ENCODE measurements at places on chromosomes 2 and 18.

GRCh38 chr2:212619954-212620353 lies 81.4 kb upstream of the ERBB4 start:
- ATAC-seq = no peak

- ATAC-seq = no peak
These were observed 120.4 kb downstream of the ACKR3 start for GRCh38 chr2:236689981-236690380.

GRCh38 chr2:129369437-129369836 lies 610.0 kb upstream of the RAB6C start:
- no peak for ATAC-seq

DNA sequence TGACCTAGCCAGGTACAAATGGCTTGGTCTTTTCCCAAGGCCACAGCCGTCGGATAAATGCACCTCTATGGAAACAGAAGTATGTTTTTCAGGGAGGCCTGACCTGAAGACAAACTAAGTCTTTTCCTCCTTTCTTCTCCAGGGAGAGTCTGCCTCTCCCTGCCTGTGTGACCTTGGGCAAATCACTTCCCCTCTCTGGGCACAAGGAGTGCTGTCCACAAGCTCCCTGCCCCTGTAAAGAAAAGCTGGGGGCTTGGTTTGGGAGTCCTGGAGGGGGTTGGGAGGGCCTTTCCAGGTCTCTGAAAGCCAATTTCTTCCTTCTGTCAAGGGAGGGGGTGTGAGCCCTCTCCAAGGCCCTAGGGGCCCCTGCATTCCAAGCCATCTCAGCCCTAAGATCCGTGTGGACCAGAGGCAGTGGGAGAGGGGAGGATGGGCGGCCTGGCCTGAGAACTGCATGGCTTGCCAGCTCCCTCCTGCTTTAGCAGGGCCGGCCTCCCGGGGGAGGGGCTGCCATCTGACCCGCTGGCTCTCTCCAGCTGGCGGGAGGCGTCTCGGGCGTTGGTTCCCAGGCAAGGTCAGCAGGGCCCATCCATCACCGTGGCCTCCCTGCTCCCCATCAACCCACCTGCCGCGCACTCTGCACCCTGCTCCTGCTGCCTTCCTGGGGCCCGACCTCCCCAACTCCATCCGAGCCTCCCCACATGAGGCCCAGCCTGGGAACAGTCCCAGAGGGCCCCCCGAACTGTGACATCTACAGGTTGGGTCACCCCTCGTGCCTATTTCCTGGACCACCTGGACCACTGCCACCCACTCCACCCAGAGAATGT lies 61.4 kb downstream of the SMAD7 start:
- ATAC-seq = no peak

DNA sequence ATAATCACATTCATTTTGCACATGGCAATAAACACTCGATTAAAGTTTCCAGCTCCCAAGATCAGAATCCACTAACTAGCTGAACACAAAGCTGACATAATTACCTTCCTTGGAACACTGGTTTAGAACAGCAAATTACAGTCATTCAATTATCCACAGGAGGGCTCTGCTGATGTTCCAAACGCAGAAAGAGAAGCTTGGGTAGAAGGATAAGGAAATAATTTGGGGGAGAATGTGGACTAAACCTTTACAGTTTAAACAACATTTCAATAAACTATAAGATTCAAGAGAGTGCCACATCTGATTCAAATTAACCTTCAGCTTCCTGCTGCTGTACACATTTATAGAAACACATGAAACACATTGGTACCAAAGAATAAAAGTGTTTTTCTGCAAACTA lies 67.8 kb upstream of the ARL4C start:
- ATAC-seq = no peak

GRCh38 chr2:18483896-18484295 lies 76.6 kb downstream of the RDH14 start:
- ATAC-seq = no peak

DNA sequence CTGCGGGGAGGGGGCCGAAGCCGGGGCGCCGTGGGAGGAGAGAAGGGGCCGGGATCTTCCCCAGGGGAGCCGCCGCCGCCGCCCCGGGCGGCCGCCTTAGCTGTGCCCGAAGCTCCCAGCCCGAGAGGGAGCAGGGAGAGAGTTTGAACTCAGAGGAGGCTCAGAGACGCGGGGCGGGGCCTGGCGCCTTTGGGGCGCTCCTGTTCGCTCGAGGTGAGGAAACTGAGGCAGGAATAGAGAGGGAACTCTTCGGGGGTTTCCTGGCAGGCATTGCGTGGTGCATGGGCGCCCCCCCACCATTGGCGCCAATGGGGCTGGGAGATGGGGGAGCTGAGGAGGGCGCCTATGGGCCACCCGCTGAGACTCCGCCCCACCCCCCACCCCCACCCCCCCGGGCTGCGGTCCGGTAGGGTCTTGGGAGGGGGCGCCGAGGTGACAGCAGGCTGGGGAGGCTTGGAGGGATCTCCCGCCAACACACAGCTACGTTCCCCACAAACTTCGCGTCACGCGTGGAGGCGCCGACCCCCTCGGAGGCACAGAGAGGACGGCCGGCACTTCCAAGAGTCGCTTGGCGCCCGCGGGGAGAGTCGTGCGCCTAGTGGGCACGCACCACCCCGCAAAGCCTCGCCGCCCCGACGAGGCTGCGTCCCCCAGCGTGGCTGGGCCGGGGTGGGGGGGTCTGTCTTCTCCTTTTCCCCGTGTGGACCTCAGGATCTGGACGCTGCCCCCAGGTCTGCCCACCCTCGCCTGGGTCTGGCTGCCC lies 680 bp downstream of the CTDSP1 start:
- no peak for ATAC-seq

DNA sequence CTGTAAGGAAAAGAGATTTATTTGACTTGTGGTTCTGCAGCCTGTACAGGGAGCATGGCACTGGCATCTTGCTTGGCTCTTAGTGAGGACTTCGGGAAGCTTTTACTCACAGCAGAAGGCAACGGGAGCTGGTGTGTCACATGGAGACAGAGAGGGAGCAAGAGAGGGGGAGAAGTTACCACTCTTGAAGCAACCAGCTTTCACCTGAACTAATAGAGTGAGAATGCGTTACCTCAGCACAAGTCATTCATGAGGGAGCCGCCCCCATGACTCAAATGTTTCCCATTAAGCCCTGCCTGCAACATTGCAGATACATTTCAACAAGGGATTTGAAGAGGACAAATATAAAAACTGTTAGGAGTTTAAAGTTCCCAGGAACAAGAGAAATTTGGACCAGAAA lies 190.0 kb downstream of the CYRIA start:
- no peak for ATAC-seq

DNA sequence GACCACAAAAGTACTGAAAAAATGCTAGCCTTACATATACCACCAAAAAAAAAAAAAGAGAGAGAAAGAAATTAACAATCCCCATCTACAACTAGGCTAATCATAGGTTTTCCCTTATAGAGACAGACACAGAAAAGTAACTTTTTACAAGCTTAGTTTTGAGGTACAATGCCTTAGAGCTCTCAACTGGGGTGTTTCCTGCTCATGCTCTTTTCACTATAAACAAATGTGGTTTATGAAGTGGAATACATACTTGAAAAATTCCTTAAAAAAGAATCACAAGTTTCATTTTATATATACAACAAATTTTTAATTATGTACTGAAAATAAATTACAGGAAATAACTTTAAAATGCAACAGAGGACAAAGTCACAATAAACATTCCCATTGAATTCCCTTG lies 82.5 kb downstream of the ATL2 start:
- ATAC-seq = no peak

GRCh38 chr2:18436503-18437005 lies 123.9 kb downstream of the RDH14 start:
- no peak for ATAC-seq

- ATAC-seq = no peak
These were observed 123.7 kb upstream of the NABP1 start for GRCh38 chr2:191554240-191554639.

DNA sequence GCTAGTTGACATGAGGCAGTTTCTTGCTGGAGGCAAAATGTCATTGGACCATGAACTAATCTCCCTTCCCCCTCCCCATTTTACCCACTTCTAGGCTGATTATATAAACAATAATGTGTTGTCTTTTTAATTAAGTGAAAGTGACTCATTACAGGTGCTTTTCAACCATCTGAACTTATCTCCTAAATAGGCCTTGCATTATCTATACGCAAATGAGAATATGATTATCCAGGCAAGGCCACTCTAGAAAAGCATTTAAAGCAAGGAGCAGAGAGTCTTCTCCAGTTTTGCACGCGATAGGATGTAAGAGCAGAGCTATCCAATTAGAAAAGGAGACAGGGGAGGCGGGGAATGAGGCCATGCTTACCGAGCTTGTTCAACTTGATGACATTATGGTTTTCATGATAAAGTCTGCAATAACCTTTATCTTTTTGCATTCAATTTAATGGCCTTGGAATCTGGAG lies 286.1 kb upstream of the SIX3 start:
- ATAC-seq = no peak

GRCh38 chr2:157684940-157685466 lies 56.3 kb upstream of the ACVR1C start:
- ATAC-seq = no peak

- no peak for ATAC-seq
These were observed 242.1 kb downstream of the SEPTIN10 start for GRCh38 chr2:109371481-109372170.

DNA sequence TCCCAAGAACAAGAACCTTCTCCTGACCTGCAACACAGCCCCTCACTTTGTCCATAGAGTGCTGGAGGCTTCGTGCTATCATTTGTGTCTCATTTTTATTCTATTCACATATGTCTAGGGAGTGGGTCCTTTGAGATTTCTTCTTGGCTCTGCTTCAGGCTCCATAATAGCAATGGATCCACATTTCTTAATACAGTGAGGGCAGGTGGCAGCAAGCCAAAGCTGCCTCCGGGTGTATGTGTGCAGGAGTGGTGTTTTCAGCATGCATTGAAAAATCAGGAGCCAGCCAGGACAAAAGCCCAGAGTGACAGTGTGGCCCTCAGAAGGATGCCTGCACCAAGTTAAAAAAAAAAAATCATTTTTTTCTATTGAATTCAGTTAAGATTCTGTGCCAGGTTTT lies 115.1 kb upstream of the PELI1 start:
- ATAC-seq = no peak

DNA sequence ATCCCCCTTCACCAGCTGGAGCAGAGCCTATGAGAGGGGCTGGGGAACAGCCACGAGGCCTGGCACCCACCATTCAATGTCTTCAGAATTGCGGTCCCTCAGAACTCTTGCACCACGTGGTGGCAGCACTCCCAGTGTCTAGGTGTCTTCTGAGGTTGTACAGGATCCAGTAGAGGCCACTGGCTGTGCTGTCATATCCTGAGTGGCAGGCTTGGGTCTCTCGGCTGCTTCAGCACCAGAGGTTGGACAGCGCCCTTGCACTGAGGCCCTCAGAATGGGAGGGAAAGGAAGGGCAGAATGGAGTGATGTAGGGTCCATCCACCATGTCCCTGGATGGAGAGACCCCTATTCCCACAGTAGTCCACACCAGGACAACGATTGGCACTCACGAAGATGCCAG lies 112.0 kb upstream of the TEKT4 start:
- ATAC-seq = no peak

GRCh38 chr18:9353596-9353995 lies 19.0 kb downstream of the TWSG1 start:
- ATAC-seq = peak; percentile 47

- ATAC-seq = no peak
These were observed 754.7 kb downstream of the BCL11A start for GRCh38 chr2:59798687-59799232.

- peak; percentile 45 for ATAC-seq
These were observed 20.2 kb upstream of the ADAM23 start for GRCh38 chr2:206423147-206423546.

DNA sequence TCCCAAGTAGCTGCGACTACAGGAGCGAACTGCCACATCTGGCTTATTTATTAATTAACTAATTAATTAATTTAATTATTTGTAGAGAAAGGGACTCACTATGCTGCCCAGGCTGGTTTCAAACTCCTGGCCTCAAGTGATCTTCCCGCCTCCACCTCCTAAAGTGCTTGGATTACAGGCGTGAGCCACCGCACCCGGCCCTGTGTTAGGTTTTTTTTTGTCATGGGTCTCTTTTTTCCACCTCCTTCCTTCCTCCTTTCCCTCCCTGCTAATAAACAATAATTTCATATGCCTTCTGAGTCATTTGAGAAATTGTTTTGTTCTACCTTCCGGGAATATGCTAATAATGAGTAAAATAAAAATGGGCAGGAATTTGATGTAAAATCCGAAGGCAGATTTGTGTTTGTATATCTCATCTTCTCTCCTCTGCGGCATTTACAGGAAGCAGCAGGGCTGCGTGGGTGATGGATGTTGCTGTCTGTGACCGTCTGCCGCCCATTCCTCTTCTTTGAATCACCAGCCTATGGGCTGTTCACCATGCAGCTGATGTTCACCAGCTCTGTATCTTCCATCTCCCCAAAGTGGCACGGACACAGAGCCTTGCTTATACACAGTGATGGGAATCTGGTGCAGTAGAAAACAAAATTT lies 89.9 kb downstream of the ACSL3 start:
- no peak for ATAC-seq

DNA sequence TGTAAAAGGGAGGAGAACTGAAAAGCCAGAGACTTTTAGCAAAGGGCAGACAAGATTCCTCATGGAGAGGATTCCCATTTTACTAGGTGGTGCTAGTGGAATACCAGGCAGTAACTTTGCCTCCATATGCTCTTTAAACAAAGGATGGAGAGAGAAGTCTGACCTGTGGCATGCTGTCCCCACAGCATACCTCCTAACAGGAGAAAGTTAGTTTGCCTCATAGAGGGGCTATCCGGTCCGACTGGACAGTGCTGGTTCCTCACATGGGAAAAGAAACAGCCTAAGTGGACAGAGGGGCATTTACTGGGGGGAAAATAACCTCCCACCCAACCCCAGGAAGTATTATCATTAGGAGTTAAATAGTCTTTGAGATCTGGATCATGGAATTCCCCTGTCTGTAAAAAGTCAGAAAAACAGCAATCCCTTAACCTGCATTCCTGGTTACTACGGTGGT lies 31.6 kb upstream of the GMCL1 start:
- no peak for ATAC-seq

DNA sequence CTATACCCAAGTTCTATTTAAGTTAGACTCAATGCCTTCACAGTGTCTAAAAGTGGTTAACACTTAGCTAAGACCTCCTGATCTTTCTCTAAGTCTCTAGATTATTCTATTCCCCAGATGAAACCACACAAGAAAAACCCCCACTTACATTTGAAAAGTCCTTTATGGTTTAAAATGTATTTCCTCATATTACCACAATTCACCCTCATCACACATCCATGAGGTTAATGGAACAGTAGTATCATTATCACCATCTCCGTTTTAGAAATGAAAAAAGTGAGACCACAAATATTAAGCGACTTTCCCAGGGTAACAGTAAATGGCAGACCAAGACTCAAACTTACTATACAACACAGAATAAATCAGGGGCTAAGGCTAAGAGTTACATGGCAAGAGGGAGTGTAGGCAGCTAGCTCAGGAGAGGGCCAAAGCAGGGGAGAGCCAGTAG lies 28.6 kb downstream of the EPG5 start:
- ATAC-seq = peak; percentile 74

GRCh38 chr2:215401896-215402379 lies 33.9 kb downstream of the FN1 start:
- ATAC-seq = no peak

DNA sequence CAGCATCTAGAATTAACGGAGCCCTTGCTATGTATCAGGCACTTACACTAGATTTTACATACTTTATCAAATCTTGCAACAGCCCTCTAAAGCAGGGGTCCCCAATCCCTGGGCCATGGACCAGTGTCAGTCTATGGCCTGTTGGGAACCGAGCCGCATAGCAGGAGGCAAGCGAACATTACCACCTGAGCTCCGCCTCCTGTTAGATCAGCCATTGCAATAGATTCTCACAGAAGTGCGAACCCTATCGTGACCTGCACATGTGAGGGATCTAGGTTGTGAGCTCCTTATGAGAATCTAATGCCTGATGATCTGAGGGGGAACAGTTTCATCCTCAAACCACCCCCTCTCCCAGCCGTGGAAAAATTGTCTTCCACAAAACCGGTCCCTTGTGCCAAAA lies 13.4 kb downstream of the DNAJB2 start:
- ATAC-seq = no peak
